ENCODE measurements at places on chromosomes 7 and 10.
A peak's percentile ranks its signal among the peaks of the same experiment; 100 is the strongest.

DNA sequence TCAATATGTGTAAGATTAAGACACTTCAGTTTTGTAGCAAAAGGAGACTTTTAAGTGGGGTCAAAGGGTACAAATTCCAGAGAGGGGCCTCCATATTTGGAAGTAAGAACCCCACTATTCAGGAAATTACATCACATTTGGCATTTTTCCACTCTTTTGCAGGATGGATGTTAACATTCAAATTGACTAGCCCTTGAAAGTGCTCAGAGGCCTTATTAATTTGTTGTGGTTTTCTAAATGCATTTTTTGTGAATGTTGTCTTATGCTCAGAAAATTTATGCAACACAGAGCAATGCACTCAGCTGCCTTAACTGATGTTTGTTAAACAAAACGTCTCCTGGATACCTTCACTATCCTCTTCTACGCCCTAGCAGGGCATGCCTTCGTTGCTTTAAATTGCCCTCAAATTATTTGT lies 50.9 kb upstream of the PDLIM1 start:
- no peak for DNase-seq

DNA sequence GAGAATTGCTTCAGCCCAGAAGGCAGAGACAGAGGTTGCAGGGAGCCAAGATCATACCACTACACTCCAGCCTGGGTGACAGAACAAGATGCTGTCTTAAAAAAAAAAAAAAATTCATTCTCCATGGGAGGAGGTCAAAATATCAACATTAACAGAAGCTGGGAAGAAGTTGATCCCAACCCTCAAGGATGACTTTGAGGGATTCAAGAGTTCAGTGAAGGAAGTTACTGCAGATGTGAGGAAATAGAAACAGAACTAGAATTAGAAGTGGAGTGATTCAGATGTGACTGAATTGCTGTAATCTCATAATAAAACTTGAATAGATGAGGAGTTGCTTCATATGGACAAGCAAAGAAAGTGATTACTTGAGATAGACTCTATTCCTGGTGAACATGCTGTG lies 19.7 kb upstream of the RPEL1 start:
- DNase-seq: no peak

DNA sequence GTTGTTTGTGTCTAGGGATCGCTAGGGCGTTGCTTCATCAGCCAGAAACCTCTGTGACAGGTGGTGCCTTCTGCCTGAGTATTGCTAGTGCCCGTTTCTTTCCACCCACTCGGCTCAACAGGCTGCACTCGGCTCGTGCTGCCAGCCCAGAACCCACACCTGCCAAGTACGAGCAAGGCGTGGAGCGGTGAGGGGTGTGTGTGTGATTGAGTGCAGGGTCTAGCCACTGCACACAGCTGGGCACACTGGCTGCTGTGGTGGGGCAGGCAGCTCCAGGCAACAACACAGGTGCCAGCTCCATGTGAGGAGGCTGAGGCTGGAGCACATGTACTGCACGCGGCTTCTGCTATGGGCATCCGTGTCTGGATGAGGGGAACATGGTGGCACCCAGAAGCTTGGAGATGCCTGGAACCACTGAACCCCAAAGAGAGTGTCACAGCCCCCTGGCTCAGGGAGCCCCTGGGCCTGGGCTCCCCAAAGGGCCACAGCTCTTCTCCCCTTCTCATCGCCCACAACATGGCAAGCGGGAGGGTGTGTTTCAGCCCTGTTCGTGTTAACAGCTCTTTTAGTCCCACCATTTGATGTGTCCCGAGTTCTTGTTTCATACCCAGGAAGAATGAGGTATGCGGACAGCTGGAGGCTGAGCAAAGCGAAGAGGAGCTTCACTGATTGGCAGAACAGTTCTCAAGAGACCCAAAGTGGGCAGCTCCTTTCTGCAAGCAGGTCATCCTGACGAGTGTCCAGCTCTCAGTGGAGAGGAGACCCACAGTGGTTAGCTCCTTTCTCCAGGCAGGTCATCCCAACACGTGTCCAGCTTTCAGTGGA lies 78.1 kb downstream of the HDAC9 start:
- DNase-seq: no peak

- DNase-seq: no peak
These were observed 68.9 kb upstream of the ADO start for GRCh38 chr10:62735464-62736167.

GRCh38 chr7:129635300-129636029 lies 23.9 kb downstream of the NRF1 start:
- DNase-seq: peak; percentile 58

- no peak for DNase-seq
These were observed 243.2 kb downstream of the CDK14 start for GRCh38 chr7:90839316-90839715.

GRCh38 chr7:30445770-30446169 lies 32.8 kb downstream of the NOD1 start:
- no peak for DNase-seq

DNA sequence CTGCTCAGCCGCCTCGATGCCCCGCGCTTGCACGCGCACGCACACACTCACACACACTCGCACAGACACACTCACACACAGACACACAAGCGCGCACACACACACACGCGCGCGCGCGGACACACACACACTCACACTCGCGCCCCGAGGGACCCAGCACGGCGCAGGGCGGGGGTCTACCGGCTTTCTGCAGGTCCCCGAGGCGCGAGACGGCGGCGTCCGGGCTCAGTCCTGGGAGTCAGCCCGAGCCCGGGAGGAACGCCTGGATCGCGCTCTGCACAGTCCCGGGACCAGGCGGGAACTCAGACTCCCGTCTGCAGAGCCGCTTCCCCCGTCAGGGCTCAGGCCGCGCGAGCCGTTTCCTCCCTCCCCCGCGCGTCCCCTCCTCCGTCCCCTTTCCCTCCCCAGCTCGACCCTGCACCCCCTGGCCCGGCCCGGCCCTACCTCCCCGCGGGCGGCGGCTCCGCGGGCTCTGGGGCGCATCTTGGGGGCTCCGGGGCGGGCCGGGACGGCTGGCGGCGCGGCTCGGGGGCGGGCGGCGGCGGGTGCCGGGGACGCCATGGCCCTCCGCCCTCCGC lies 464 bp downstream of the DENND2A start:
- DNase-seq: peak; percentile 57

DNA sequence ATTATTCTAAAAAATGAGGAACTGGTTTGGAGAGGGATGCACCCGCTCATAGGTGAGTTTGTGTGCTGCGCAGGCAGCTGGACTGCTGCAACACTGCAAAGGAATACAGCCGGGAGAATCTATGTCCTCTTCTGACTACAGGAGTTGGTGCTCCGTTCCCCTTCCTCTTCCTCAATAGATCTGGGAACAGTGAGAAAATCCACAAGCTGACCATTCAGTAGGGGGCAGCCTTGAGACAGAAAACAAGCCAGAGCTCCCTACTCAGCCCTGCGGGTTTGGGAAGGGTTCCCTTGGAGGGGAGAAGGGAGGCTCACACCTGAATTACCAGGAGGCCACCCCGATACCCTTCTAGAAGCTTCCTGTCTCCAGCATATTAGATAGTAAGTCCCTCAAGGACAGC lies 87.3 kb upstream of the FOXI2 start:
- DNase-seq: no peak

DNA sequence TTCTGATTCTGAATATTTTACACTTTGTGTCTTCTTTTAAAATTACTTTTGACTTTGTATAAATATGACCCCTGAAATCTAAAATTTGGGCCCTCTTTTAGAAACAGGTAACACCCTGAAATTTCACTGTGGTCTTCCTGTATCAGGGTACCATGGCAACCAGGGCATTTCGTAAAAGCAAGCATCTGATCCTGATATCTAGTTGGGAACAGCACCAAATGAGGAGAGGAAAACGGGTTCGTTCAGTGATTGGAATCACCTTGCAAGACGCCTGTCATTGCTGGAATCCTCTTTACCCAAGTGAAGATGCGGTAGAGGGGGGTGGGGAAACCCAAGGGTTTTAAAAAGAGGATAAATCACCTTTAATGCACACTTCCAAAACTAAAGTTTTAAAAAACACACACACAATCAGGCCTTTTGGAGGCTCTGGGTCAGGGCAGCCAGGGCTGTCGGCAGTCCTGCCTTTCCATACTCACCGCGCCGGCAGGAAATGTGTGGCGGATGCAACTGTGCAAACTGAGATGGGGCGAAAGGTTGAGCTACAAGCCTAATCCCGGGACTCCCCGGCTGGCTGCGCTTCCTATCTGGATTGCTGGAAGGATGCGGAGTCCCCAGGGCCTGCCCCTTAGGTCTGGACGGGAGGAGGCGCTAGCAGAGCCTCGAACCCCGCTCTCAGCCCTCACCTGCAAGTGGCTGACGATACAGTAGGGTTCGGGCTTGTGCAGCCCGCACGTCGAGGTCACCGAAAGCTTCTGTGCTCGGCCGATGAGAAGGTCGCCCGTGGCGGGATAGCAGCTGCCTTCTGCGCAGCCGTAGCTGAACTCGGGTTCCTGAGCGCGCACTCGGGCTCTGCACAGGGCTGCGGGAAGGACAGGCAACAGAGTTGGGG lies 1.8 kb downstream of the LAMB1 start:
- DNase-seq: no peak

DNA sequence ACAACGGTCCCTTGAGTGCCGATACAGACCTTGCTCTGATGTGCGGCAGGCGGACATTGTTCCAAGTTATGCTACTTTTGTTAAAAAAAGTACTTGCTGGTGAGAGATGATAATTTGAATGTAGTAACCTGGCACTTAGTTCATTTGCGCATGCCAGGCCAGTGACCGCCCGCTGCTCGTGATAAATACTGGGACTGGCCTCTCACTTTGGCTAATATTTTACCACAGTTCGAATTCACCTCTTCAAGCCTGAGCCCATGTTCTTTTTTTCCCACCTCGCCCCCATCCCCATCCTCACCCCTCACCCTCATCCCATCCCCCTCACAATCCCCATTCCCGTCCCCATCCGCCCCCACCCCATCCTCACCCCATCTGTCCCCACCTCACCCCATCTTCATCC lies 126.4 kb downstream of the DNAJB6 start:
- DNase-seq: no peak

- DNase-seq: no peak
These were observed 3.0 kb downstream of the PSPH start for GRCh38 chr7:56048245-56048644.

- no peak for DNase-seq
These were observed 1190.6 kb downstream of the SORCS1 start for GRCh38 chr10:105973902-105974301.

DNA sequence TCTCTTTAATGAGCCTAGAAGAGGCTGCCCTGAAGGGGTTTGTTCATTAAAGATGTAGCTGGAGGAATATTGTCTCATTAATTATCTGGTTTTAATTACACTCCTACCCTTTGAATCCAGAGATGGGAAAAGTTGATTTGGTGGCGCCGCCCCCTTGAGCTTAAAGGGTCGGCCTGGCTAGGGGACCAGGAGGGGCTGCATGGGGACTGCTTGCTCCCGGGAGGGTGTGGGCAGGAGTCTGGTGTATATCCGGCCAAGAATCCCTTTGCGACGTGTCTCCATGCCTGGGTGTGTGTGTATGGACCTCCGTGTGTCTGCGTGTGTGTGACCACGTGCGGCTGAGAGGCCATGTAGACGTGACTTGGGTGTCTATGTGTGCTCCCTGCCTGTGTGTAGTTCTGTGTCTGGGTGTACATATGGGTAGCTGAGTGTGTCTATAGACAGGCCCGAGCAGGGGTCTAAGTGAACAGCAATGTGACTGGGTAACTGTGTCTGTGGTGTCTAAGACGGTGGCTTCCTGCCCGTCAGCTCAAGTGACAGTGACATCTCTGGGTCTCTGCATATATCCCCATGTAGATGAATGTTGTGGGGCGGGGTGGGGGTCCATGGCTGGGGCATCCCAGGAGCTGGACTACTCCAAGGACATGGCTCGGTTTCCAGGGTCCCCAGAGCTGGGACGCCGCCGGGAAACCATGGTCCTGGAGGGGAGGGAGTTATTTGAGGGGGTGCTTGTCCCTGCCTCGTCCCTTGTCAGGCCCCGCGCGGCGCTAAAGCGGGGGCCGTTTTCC lies 10.7 kb downstream of the LBX1 start:
- no peak for DNase-seq

DNA sequence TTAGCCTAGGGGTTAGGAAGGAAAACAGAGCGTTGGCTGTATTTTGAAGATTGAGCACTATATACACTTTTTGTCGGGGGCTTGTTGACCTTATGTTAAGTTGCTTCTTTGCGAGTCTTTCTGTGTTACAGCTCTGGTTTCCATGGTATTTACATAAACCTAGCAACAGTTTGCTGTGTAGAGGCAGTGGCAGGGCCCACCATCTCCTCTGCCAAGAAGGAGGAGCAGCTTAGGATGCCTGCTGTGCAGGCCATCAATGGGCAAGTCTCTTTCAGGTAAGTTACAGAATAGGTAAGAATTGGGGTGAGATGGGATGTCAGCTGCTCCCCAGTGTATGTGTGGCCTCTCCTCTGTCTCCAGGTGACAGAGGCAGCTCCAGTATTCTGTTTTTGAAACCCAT lies 485.5 kb downstream of the LRMDA start:
- no peak for DNase-seq

DNA sequence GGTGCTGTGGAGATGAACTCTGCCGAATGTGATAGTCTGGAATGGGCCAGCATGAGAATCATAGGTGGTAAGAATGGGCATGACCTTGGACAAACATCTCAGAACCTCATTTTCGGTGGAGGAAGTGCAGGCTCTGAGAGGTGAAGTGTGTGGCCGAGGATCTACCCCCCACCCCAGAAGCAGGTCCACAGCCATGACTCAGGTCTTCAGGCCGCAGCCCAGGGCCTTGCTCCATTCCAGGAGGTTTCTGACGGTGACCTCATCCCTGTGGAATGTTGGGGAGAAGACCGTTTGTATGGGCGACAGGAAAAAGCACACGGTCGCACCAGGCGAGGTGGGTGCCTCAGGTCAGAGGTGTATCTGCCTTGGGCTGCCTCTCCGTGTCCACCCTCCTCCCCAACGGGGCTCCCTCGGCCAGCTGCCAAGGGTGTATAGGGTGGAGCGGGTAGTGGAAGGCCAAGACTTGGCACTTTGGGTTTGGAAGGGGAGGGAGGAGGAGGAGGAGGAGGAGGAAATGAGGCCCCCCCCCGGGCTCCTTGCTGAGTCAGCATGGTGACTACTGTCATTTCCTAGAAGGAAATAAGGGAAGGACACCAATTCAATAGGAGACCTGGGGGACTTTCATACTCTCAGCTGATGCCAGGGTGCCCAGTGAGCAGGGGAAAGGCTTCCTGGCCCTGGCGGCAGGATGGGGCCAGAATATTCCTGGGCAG lies 168.0 kb upstream of the RHEB start:
- peak; percentile 82 for DNase-seq

DNA sequence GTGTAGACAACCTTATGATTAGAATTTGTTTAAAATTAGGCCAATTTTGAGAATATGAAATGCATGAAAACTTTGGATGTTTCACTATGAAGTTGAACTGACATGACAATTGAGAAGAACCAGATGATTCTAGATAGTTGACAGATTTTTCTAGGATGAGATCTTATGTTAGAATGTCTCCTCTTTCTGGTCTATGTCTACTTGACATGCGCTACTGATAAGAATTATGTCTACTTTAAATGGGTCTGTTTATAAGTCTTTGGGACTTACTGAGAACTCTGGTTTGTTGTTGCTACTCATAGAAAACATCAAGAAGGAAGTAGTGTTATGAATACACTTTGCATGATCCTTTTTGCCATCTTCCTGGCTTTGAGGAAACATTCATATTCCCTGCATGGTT lies 228.2 kb upstream of the CCDC6 start:
- no peak for DNase-seq

- no peak for DNase-seq
These were observed 352.8 kb upstream of the VSTM2A start for GRCh38 chr7:54189330-54189729.

All from breast epithelium (tissue), 4 donors.